ENCODE measurements at places on chromosomes 12 and 14.

- no peak for DNase-seq
Observed at GRCh38 chr14:78327426-78328221, 157.5 kb downstream of the NRXN3 start.

- no peak for DNase-seq
Observed at GRCh38 chr12:18932211-18932610, 194.3 kb downstream of the CAPZA3 start.

- DNase-seq: no peak
Observed at GRCh38 chr12:42627151-42627550, 37.6 kb upstream of the PRICKLE1 start.

DNA sequence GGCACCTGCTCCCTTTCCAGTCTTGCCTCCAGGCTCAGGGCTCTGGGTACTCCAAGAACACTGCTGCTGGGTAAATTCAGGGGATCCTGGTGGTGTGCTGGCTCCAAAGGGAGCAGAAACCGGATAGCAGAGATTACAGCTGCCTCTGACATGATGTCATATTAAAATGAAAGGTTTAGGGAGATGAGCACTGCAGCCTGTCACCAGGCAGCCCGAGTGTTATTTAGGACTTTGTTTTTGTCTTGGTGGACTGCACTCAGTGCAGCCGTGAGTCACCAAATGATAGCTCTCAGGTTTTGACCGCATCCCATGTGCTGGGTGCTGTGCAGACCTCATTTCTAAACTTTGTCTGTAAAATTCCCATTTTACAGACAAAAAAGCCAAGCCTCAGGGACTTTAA, 266.0 kb upstream of the CRY1 start:
- DNase-seq: no peak

GRCh38 chr12:53166837-53167236, 13.7 kb upstream of the ZNF740 start:
- no peak for DNase-seq

DNA sequence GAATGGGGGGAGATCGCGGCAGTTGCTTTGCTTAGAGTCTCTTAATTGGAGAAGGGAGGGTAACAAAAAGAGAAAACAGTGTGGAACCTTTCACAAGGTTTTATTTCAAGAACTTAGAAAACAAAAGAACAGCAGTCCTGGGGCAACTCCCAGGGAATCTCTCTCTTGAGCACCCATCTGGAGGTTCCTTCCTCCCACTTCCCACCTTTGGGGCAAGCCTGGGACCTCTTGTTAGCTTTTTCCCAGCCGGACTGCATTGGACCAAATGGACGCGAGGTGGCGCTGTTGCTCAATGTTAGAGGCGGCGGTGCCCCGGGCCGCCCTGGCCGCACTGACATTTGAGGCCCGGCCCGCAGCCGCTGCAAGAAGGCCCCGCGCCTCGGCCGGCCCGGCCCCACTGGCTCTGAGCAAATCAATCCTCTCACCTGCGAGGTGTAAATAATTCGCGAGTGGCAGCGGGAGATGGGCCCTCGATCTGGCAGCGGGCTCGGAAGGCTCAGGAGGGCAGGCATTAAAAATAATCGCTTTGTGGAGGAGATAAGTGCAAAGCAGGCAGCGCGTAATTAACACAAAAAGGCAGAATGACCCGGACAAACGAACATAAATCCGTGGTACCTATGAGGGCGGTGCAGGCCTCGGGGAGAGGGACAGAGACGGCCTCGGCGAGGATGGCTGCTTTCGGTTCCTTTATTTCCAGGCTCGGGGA, 2.8 kb upstream of the HOXC8 start:
- peak; percentile 71 for DNase-seq

DNA sequence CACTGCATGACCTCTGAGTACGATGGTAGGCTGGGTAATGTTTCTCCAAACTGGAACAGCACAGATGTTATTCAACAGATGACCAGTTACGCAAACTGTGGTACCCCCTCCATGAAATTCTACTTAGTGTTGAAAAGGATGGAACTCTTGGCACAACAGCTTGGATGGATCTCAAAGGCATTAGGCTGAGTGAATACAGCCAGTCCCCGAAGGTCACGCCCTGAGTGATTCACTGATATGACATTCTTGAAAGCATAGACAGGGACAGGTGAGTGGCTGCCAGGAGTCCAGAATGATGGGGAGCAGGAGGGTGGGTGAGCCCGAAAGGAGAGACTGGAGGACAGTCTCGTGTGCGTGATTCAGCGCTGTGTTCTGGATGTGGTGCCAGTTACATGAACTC, 187.5 kb upstream of the TMEM132C start:
- no peak for DNase-seq

DNA sequence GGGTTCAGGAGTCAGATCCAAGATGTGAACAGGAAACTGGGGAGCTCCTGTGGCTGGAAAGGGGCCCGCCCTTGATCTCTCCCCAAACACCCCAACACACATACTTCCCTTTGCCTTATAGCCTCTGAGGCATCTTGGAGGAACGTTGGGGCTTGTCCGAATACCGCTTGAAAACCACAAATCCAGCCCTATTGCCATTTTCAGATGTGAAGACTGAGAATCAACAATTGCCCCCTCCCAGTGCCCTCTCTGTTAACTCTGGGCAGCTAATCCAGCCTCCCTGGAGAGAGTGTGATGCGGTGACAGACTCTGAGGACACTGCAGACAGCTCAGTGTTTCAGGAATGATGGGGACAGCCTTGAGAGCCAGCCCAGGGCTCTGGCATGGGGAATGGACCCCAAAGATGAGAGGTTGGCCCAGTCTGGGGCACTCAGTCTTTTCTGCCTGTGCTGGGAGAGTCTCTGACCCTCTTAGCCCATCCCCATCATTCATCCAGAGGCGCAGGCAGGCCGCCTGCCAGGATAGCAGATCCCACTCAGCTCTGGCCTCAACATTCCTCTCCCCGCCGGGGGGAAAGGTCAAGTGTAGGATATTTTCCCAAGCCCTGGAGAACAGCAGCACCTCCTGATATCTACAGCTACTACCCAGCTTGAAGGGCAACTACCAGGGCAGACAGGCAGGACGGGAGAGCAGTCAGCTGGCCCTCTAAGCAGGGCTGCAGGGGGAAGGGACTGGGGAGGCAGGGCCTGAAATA, 24.6 kb upstream of the LTBP2 start:
- DNase-seq: no peak

GRCh38 chr12:69688471-69689427, 10.4 kb downstream of the BEST3 start:
- no peak for DNase-seq

- no peak for DNase-seq
Observed at GRCh38 chr12:22733756-22734155, 108.8 kb downstream of the ETNK1 start.

GRCh38 chr12:47351526-47351925, 271.8 kb upstream of the AMIGO2 start:
- DNase-seq: no peak

GRCh38 chr12:106304797-106305196, 2.3 kb downstream of the TCP11L2 start:
- no peak for DNase-seq

GRCh38 chr12:130214686-130215395, 52.6 kb downstream of the FZD10 start:
- no peak for DNase-seq

- DNase-seq: no peak
Observed at GRCh38 chr12:101115326-101115725, 94.7 kb downstream of the SLC5A8 start.

- no peak for DNase-seq
Observed at GRCh38 chr12:47207340-47207717, 127.6 kb upstream of the AMIGO2 start.

GRCh38 chr14:38056270-38056669, 151.4 kb upstream of the SSTR1 start:
- DNase-seq: no peak

DNA sequence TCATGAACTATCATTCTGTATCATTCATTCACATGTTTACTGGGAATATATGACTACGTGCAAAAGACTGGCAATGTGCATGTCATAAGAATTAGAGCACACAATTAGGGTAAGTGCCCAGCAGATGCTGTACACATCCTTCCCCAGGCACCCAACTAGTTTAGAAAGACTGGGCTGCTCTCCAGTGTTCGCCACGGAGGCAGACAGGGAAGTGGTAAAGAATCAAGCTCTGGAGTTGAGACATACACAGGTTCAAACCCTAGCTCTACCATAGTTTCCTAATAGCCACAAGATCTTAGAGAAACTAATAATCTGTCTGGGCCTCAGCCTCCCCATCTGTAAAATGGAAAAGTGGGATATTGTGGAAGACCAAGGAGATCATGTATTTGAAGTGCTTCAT, 6.8 kb downstream of the TMCC3 start:
- no peak for DNase-seq

DNA sequence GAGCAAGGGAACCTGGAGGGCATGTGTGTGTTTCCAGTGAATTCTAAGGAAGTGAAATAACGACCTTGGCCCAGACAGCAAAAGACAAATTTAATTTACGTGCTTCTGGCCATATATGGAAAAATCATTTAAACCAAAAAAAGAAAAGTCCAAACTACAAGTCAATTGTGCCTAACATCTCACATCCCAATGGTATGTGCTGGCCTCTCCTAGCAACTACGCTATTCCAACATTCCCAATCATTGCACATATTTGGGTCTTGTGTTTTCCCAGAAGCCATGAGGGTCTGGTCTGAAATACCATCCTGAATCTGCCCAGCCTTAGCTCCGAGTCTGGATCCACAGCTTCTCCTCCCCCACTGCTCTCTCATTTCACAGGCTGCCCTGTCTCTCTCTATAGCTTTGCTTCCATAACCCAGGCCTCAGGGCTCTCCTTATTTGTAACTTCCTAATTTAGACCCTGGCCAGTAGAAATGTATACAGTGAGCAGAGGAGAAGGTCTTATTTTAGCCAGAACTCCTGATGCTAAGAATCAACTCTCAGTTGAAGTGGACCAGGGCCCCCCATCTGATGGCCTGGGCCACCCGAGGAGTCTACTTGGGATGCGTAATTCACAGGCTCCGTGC, 224.6 kb downstream of the ANO2 start:
- no peak for DNase-seq

GRCh38 chr12:49298160-49298559, 3.2 kb downstream of the PRPH start:
- no peak for DNase-seq

DNA sequence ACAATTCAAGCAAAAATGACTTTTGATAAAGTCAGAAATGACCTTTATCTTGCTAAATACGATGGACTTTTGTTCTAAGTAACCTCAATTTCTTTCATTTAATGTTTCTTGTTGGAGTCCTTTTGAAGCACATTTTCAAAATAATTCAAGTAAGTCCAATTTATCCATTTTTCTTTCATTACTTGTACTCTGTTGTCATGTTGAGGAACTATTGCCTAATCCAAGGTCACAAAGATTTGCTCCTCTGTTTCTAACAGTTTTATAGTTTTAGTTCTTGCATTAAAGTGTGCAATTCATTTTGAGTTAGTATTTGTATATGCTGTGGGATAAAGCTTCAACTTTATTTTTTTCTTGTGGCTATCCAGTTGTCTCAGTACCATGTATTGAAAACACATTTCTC, 66.7 kb downstream of the CCER1 start:
- no peak for DNase-seq

- no peak for DNase-seq
Observed at GRCh38 chr14:66137081-66137480, 349.1 kb upstream of the CCDC196 start.

- no peak for DNase-seq
Observed at GRCh38 chr14:48341069-48341468, 665.7 kb upstream of the MDGA2 start.

DNA sequence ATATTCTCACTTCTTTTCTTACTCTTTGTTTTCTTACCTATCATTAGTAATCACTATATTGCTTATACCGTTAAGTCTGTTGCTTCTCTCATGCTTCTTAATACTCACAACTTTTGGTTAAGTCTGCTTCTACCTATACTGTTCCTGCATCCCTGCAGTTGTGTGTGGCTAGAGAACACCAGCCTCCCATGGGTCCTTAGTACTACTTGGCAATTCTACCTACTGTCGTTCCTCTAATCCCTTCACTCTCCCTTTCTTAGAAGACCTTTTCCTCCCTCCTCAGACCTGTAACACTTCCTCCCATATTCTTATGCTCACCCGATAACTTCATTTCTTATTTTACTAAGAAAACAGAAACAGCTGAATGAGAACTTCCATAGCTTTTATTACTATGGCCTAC, 29.3 kb downstream of the CNOT2 start:
- DNase-seq: no peak

- no peak for DNase-seq
Observed at GRCh38 chr12:79775355-79776027, 84.7 kb upstream of the PAWR start.

GRCh38 chr14:94451826-94452225, 774 bp downstream of the SERPINA11 start:
- no peak for DNase-seq

DNA sequence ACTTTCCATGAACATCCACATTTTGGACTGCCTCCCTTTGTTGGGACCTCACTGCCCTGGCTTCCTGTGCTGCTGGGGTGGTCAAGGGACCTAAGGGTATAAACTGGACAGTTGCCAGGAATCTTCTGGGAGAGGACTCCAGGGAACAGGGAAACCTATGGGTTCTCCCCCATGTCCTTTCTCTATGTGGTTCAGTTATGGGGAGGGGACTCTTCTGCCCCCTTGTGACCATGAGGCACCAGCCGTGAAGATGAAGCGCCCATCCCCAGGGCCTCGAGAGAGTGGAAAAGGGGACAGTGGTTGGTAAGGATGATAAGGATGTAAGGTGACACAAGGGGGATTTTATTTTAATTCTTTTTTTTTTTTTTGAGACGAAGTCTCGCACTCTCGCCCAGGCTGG, 177.0 kb upstream of the TMEM132C start:
- DNase-seq: no peak

GRCh38 chr12:109836916-109837315, 3.7 kb upstream of the TRPV4 start:
- DNase-seq: no peak

- DNase-seq: no peak
Observed at GRCh38 chr12:116495260-116495659, 63.9 kb upstream of the MAP1LC3B2 start.

DNA sequence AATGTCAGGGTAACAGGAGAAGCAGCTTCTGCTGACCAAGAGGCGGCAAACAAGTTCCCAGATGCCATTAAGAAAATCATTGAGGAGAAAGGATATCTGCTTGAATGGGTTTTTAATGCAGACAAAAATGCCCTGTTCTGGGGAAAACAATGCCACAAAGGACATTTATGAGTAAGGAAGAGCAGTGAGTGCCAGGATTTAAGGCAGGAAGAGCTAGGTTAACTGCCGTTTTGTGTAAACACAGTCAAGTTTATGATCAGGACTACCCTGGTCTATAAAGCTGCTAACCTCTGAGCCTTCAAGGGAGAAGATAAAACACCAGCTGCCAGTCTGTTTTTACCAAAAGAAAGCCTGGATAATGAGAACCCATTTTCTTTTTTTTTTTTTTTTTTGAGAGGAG, 8.5 kb downstream of the MAPKAPK5 start:
- no peak for DNase-seq

DNA sequence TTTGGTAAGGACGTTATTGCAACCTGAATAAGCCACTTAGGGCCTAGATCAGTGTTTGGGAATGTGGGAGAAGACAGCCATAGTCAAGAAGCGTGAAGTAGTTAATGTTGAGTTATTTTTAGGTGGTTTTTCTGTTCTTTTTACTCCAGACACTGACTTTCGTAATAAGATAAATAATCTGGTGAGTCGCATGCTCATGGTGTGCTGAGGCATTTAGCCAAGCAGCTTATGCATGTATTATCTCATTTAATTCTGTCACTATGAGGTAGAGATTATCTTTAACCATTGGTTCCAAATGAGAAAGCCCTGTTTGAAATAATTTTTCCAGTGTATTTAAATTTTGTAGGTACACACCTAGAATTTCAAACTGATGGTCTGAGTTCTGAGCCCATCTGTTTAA, 67.3 kb downstream of the RCOR1 start:
- no peak for DNase-seq

- DNase-seq: no peak
Observed at GRCh38 chr12:58249610-58250009, 308.2 kb downstream of the ATP23 start.

- DNase-seq: no peak
Observed at GRCh38 chr12:82880442-82880901, 193.8 kb downstream of the TMTC2 start.

Measured in activated T-helper 1 cell treated with anti-CD3 and anti-CD28 coated beads, Interleukin-2, amount 50 U/mL, for 16 hours (primary cell).